ENCODE measurements at places on chromosomes 6 and 20.

DNA sequence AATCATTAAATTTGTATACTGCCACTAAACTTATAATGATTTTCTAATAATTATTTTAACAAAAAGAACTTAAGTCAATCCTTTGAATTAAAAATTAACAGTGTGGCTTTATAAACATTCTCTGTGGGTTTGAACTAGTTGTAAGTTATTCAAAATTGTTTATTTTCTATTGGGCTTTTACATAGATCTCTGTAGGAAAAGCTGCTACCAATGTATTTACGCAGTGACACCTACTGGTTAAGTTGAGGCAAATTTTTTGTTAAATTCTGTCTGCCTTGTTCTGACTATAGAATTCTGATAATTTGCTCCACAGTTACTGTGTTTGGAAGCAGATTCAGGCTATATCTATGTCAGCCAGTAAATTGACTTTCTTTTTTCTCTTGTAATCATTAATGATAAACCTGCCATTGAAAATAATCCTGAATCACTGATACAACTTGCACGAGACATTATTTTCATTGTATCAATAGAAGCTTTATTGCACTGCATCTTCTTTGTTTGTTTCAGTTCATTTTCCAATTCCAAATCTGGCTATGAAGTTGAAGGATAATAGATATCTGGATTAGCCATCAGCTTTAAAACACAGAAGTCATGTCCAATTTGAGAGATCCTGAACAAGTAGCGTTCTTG, 66.0 kb upstream of the UTRN start:
- DNase-seq = peak; percentile 67

- no peak for DNase-seq
These were observed 318.0 kb downstream of the GRIK2 start for GRCh38 chr6:101711518-101711917.

GRCh38 chr20:11015440-11015839, 341.6 kb upstream of the JAG1 start:
- DNase-seq = no peak

GRCh38 chr6:90336388-90336947, 39.8 kb upstream of the BACH2 start:
- DNase-seq = no peak

DNA sequence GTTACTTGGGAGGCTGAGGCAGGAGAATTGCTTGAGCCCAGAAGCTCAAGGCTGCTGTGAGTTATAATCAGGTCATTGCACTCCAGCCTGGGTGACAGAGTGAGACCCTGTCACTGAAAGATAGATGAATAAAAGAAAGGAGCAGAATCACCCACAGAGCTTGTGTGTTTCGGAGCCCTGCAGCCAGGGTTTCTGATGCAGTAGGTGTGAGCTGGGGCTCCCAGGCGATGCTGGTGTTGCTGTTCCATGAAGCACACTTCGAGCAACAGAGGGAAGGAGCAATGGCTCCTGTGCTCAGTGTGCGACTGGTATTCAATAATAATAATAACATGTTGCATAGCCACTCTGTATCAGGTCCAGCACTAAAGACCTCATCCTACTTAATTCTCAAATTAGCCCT, 197.5 kb upstream of the CST7 start:
- no peak for DNase-seq

GRCh38 chr20:20864351-20865096, 152.1 kb upstream of the RALGAPA2 start:
- peak; percentile 58 for DNase-seq

GRCh38 chr20:48288930-48289507, 503.7 kb upstream of the SULF2 start:
- DNase-seq = no peak

DNA sequence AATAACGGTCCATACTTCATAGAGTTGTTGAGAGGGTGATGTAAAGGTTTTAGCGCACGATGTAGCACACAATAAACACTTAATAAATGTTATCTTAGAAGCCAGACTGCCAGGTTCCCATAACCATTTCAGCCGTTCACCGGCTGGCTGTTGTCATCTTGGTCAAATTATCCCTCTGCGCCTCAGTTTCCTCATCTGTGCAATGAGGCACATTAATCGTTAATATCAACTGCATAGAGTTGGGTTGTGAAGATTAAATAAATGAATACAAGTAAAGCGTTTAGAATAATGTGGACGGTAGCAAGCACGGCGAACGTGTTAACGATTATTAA, 432 bp upstream of the PSMF1 start:
- DNase-seq = no peak

GRCh38 chr6:119296036-119297035, 53.2 kb downstream of the MAN1A1 start:
- no peak for DNase-seq

- DNase-seq = no peak
These were observed 100.3 kb downstream of the REV3L start for GRCh38 chr6:111382476-111383294.

- DNase-seq = no peak
These were observed 82.6 kb upstream of the CCN6 start for GRCh38 chr6:111971181-111971841.

- no peak for DNase-seq
These were observed 12.2 kb downstream of the SLC17A9 start for GRCh38 chr20:62964700-62965099.

DNA sequence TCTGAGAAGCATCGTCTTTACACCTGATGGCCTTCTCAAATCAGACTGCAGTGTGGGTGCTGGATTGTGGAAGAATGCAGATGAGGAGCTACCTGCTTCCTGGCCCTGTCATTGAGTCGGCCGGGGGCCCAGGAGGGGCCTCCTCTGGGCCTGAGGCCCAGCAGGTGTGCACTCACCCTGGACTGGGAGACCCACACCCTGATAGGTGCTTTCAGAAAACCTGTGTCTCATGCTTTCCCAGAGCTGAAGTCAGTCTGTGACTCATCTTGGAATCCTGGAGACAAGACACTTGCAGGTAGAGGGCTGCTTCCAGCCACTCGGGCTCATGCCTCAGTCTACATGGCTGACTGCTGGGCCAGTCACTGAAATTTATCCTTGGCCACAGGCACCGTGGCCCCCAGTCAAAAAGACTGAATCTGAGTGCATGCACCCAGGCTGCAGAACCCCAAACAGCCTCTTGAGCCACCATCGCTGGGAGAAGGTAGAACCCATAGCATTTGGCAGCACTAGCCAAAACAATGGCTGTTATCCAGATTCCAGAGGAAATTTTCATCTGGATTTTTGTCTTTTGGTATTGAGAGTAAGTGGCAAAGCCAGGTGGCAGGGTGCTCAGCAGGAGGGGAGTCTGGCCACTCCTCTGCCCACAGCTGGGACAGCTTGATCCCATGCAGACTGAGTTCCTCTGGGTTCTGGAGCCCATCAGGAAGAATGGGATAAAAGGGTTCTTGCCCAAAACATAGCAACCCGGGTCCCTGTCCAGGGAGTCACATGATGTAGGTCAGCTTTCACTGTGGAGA, 182.0 kb upstream of the CST7 start:
- DNase-seq = peak; percentile 53

DNA sequence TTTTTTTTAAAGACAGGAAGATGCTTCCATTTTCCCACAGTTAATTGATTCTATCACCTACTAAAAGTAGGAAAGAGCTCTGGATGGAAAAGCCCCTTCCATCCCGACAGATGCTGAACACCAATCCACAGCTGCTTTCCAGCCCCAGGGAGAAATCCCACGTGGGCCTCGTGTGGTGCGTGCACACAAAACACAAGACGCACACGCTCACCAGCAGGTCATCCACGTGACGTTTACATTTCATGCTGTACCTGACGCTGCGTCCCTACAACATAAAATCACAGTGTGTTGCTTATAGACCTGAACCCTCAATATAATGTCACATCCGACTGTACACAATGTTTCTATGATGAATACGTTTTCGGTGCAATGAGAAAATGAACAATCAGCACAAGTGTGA, 50.2 kb upstream of the DACT2 start:
- DNase-seq = peak; percentile 5

DNA sequence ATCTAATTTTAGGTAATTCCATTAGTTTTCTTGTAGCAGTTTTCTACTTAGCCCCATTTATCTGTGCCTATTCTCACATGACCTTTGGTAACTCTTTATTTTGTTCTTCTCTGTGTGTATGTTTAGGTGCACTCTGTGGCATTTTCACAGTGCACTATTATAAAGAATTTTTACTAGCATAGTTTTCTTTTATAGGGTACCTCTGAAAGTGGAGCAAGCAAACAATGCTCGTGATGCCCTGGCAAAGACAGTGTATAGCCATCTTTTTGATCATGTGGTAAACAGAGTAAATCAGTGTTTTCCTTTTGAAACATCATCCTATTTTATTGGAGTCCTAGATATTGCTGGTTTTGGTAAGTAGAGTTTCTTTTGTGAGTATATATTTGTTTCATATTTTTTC, 107.9 kb downstream of the MYO6 start:
- DNase-seq = no peak

DNA sequence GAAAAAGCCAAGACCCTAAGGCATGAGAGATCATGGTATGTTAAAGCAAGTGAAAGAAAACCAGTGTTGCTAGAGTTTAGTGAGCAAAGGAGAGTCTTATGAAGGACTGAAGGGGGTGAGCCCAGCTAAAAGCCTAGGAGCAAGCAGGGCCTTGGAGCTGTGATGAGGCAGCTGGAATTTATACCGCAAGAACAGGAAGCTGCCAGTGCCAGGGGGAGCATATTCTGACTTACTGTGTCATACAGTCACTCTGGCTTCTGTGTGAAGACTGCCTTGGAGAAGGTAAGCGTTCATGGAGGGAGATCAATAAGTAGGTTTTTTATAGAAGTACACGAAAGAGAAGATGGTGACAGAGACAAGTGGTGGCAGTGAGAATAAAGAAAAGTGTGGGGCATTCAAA, 308.9 kb upstream of the THEMIS start:
- no peak for DNase-seq

- peak; percentile 70 for DNase-seq
These were observed 140.8 kb upstream of the PTPN1 start for GRCh38 chr20:50369225-50370035.

GRCh38 chr6:125806813-125807212, 16.1 kb downstream of the NCOA7 start:
- no peak for DNase-seq

GRCh38 chr6:33742092-33742491, 4.6 kb downstream of the IP6K3 start:
- DNase-seq = no peak

GRCh38 chr6:105364243-105364642, 38.6 kb downstream of the PREP start:
- DNase-seq = no peak

DNA sequence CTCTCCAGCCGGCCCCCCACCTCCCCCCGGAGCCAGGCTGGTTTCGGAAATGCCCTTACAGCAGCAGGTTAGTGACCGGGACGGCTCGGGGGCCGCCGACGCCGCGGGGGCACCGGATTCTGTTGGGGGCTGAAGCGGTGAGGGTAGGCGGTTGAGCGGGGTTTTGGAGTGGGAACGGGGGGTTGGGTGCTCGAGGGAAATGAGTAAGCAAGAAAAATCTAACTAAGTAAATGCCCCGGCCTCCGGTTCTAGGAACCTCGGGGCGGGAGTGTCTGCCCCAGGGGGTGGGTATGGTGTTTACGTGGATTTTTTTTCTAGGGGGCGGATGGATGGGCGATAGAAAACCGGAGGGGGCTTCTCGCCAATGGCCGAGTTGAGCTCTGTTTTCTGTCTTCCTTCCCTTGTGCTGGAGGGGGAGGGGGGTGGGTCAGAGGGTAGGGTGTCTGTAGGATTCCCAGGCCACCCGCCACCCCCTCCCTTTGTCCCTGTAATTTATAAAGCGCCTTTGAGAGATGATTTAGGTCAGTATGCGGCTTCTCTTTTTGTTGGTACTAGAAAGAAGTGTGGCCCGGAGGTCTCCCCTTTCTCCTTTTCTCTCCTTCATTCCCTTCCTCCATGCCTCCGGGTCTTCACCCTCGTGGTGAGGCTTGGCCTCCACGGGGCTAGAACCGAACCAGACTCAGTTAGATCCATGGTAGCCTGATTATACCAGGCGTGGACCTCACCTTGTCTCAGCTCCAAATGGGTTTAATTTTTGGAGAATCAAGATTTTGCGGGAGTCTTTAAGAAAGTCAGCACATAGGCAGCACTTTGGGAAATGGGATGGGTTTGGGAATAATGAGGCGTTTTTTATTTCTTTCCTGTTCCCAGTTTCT, 2.3 kb downstream of the E2F3 start:
- peak; percentile 50 for DNase-seq

DNA sequence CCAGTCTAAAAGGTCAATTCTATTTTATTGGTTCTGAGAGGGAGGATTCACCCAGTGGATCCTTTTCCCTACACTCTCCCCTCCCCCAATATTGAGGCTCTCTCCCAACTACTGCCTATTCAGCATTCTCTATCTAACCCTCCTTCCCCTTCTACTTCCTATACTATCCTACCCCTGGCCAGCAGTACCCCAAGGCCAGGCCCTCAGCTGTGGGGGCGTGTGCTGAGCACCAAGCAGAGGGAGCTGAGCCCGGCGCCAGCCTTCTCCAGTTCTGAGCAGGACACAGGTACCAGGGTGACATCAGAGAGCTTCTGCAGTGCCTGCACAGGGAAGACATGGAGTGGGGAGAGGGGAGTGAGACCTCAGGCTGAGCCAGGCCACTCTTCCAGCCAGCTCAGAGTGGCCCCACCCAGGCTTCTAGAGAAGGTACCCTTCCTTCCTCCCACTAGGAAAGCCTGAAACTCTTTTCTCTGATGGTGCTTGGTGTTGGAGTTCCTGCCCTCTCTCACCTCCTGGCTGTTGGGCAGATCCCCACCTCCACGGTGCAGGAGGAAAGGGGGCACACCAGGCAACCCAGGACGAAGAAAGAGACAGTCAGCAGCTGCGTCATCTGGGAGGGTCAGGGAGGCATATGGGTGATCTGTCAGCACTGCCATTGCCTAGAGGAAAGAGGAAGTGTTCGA, 1.9 kb downstream of the DDAH2 start:
- no peak for DNase-seq

GRCh38 chr20:46816886-46817638, 77.6 kb upstream of the EYA2 start:
- DNase-seq = no peak

GRCh38 chr20:36591281-36591680, 14.3 kb upstream of the RAB5IF start:
- DNase-seq = peak; percentile 86

GRCh38 chr20:45781391-45781931, 10.2 kb downstream of the WFDC3 start:
- DNase-seq = peak; percentile 84

GRCh38 chr6:138287144-138287955, 69.1 kb upstream of the PBOV1 start:
- peak; percentile 55 for DNase-seq

- DNase-seq = no peak
These were observed 172.6 kb downstream of the VEGFA start for GRCh38 chr6:43942616-43943015.

GRCh38 chr20:62181808-62182207, 1.0 kb upstream of the MTG2 start:
- DNase-seq = no peak

DNA sequence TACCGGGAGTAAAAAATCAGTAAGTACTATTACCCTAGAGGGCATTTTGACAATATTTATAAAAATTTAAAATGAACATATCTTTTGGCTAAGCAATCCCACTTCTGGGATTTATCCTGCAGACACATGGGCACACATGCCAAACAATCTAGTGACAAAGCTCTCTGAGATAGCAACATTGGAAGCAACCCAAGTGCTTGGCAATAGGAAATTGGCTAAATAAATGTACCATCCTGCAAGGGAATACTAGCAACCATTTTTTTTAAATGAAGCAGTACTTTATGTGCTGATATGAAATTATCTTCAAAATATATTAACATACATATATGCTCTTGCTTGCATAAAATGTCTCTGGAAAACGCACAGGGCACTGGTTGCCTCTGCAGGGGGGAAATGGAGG, 133.8 kb downstream of the SNX5 start:
- no peak for DNase-seq
